ENCODE measurements at places on chromosomes 7 and 10.
A peak's percentile ranks its signal among the peaks of the same experiment; 100 is the strongest.

GRCh38 chr10:76305930-76306615, 874.6 kb downstream of the LRMDA start:
- DNase-seq, result no peak

- DNase-seq, result no peak
Measured at GRCh38 chr10:32911285-32912016, 46.6 kb downstream of the ITGB1 start.

- peak; percentile 39 for DNase-seq
Measured at GRCh38 chr7:101172854-101173751, 7.0 kb downstream of the NAT16 start.

DNA sequence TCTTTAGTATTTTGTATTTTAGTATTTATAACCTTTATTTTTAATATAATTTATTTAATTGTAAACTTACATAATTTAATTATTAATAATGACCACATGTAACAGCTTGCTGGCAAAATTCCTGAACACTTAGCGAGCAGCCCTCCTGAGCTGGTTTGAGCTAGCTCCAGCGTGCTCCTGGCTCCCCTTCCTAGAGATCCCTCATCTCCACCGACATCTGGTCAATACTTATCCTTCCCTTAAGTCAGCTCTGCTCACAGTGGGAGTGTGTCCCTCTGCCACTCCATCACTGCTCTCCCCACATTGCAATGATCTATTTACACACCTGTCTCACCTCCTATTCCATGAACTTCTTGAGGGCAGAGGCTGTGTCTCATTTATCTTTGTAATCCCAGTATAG, 20.6 kb upstream of the TBXAS1 start:
- no peak for DNase-seq

DNA sequence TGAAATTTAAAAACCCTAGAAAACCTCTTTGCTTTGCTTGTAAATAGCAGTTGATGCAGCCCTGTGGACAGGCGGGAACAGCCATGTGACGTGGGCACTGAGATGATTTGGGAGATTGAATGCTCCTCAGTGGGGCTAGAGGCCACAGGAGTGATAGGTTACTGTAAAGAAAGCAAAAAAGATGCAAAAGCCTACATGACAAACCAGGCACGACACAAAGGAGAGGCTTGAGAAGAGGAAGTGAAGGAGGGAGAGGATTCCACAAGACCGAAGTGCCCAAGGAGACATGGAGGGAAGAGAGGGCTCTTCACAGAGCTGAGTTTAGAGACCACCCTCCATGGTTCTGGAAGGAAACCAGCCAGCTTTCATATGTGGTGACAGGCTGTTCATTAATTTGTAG, 25.7 kb downstream of the IKZF1 start:
- DNase-seq, result no peak

- DNase-seq, result no peak
Measured at GRCh38 chr7:17907014-17907413, 33.3 kb downstream of the SNX13 start.

DNA sequence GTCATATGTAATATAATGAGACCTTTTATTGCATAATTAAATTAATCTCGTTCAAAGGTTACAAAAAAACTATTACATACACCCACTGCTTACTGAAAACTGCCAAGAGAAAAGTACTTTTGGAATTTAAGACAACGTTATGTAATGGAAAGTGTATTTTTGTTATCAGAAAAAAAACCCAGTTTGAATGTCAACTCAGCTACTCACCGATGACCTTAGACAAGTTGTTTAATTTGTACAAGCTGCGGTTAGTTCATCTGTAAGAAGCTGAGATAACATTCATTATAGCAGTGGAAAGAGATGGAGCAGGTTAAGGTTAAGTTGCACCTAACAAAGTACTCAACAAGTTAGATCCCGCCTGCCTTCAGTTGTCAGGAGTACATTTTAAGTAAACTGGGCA, 1.1 kb downstream of the PSMA2 start:
- no peak for DNase-seq

Data from kidney glomerular epithelial cell (primary cell).